ENCODE measurements at places on chromosomes 3 and 15.

DNA sequence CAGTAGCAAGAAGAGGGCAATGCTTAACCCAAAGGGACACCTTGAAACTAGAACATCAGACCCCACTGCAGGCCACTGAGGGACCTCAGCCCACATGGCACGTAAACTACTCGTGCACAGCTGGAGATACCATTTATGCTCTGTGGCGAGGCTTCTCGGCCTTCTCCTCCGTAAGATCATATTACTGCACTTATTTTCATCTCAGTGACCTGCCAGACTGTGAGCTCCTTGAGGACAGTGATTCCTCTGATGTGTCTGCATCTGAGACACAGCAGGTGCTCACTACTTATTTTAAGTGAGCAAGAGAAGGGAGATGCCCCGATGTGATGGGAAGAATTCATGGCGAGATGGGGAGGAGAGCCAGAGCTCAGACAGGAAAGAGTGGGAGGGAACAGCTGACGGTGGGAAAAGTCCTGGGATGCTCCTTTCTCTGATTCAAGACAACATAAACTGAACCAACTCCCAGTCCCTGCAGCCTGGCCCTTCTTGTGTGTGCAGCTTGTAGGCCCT is 137.6 kb downstream of the RPLP1 start:
- DNase-seq = no peak

GRCh38 chr3:59006634-59007517 is 42.9 kb downstream of the CFAP20DC start:
- DNase-seq = no peak

DNA sequence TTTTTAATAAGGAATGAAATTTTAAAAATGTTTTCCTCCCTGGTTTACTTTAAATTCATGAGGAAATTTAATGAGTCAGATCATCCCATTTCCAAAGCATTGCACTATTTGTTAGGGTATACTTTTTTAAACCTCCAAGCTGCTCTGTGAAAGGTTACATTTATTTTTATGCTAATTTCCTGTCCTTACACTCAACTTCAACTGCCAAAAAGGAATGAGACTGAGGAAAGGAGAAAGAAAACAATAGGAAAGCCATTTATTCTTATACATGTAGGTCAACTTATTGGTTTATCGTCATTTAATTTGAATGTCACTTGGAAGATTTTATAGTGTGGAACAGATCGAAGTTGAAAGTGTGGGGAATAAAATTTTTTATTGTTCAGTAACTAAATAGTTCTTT is 104.1 kb downstream of the ALCAM start:
- DNase-seq = no peak

DNA sequence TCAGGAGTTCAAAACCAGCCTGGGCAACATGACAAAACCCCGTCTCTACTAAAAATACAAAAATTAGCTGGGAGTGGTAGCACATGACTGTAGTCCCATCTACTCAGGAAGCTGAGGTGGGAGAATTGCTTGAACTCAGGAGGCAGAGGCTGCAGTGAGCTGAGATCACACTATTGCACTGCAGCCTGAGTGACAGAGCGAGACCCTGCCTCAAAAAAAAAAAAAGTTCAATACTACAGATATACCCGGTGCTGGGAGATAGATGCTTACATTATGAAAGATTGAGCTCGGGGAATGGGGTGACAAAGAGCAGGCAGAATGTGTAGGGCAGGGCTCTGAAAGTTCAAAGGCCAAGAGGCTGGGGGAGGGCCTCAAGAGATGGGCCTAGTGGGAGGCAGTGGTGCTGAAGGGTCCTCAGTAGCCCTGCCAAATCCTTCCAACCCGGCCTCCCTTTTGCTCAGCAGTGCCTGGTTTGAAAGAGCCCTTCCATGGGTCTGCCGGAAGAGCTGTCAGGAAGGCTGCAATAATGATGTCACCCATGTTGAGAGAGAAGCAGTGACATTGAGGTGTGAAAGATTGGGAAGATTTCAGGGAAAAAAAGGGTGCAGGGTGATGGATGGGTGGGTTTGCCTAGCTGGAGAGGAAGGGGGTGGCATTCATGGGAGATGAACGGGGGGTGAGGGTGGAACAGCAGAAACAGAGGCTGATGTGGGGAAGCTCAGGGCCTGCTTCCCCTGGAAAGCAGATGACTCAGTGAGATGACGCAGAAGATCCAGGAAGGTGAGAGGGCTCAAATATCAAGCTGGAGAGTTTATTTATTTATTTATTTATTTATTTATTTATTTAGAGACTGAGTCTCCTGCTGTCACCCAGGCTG is 20.0 kb upstream of the IREB2 start:
- no peak for DNase-seq

DNA sequence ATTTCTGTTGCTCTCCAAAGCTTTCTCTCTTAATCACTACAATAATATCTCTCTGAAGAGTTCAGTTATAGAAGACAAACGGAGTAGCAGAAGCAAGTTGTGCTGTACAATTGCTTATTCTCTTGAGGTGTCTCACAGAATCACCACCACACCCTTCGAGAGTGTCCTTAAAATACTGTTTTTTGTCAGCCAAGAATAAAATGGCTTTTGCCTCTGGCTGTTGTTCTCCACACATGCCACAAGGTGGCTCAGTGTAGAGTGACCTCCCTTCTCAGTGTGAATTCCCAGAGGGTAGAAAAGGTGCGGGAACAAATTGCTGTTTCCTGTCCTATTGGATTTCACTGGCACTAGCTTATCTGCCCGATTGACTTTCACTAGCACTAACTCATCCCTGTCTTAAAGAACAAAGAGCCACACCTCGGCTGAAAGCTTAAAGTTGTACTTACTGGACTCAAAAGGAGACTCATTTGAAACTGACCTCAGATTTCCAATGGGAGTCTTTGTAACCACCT is 134.2 kb upstream of the SATB1 start:
- no peak for DNase-seq

DNA sequence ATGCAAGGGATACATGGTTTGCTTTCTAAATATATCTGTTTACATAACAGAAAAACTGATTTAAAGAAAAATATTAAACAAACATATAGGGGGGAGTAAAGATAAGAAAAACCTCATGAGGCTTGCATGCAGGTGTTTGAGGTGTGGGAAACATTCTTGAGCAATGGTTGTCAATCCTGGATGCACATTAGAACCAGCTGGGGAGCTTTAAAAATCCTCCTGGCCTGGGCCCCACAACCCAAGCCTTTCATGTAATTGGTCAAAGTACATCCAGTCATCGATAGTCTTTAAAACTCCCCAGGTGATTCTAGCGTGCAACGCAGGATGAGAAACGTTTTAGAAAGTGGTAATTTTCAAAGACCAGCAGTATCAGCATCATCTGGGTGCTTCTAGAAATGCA is 18.3 kb downstream of the NMNAT3 start:
- no peak for DNase-seq
